Activated CD4-positive, alpha-beta T cell treated with anti-CD3 and anti-CD28 coated beads for 48 hours (primary cell): ENCODE measurements at places on chromosomes 1 and 21.

DNA sequence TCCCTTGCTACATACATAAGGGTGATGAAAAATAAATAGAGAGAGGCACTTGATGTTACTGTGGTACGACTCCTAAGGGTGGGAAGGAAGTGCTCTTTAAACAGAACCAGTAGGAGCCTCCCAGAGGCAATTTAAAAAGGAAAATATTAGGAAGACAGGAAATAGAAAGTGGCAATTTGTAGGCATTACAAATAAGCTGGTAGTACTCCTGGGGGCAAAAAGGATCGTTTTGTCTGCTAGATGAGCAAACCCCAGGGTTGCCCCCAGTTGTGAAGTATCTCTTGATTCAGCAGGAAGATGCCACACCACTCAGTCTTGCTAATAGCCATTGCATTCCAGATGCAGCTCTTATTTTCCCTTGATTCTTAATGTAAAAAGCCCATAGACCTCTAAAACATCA is 303.0 kb downstream of the NTNG1 start:
- no peak for DNase-seq

- DNase-seq: no peak
Observed at GRCh38 chr21:17989780-17990179, 170.6 kb upstream of the C21orf91 start.

DNA sequence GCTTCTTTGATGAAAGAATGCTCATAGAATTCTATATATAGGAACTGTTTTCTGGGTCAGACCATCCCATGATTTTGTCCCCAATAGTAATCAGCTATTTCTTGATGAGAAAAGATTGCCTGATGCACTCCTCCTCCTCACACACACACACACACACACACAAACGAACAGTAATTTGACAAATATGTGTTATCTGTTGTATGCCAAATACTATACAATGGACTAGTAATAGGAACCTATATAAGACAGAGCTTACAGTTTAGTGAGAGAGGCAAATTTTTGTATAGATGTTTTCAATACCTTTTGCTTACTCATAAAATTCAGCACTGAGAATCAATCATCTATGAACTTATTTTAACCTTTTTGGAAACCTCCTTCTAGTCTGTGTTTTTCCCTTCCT is 76.8 kb downstream of the PLA2G4A start:
- no peak for DNase-seq

- no peak for DNase-seq
Observed at GRCh38 chr1:70033266-70033873, 172.0 kb downstream of the LRRC40 start.

DNA sequence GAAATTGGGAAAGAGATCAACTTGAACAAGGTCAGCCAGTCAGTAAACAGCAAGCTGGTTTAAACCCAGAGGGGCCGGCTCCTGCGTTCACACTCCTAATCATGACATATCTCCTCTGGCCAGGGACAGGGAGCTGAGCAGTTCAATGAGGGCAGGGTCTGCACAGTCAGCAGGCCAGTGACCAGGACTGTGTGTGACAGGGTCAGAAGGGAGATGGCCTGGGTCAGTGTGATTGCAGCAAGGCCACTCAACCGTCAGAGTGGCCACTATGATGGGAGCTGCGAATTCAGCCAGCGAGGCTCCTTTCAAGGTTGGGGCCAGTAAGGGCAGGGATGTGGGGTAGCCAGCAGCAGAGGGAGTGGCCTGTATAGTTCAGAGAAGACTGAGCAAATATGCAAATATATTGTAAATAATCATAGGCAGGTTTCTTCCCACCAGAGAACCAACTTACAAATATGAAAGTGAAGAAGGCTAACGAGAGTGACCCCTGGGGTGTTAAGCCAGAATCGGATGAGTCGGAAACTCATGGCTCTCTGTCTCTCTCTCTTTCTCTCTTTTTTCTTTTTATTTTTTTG is 20.0 kb downstream of the NOL9 start:
- DNase-seq: no peak
